ENCODE measurements at places on chromosomes 3 and 15. TPM values are rescaled to one million over a fixed set of nuclear protein-coding genes. Genes with fewer than 3 reads are reported as not detected.

DNA sequence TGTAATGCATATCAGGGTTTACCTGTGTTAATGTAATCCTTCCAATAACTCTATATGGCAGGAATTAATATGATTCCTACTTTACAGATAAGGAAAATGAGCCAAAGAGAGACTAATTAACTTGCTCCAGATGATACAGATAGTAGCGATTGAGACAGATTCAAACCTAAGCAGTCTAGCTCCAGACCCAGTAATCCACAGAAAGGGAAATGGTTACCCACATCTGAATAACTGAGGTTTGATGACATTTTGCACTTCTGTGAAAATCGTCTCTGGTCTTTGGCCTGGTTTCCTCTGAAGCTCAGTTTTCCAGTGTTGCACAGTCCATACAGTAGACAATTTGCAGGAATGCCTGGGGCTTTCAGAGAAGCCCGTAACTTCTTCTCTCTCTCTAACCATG is 177.1 kb upstream of the UMPS start:
- DNase-seq, result no peak

DNA sequence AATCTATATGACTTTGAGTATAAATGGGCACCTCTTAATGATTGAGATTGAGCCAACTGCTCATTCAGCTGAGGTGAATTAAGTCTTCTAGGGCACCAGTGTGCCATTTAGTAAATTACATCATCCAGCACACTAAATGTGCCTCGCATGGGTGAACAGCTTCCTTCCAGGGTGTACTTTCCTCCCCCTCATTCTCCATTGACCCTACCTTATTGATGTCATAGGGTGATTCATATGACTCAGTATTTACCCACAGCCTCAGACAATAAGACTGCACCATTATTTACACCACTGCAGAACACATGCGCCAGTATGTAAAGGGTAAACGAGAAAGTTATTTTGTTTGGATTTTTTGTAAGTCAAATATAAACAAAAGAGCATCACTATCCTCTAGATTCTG is 185.2 kb upstream of the ARL6 start:
- DNase-seq, result no peak

The TWF2 gene
- 74.6 TPM for total RNA-seq

The TMEM207 gene
- total RNA-seq, result not detected

The GP5 gene
- under 0.01 TPM for total RNA-seq
